ENCODE measurements at places on chromosomes 5 and 9.

- no peak for DNase-seq
These were observed 368.6 kb upstream of the IRX2 start for GRCh38 chr5:3120028-3120427.

DNA sequence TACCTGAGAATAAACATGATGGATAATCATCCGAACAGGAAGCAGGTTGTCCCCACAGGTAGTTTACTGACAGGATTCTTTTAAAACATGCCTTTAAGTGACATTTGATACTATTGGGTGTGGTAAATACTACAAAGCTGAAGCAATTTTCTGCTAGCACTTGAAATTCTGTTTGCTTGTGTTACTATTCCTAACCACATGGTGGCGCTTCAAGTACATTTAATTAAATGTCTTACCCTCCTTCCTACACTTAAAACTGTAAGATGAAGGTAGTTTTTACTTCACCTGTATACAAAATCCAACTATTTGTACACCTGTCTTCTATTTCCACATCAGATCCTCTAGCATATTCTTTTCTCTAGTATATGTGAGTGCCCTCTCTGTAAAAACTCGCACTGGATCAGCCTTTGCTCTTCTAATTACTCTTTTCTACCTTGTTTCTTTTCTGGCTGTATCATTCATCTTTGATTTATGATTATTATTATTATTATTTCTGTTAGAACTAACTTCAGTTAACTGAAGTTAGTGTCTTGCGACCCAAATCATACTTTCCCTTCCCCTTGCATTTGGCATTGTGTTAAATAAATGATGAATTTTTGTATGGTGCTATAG is 18.4 kb downstream of the SLC25A46 start:
- DNase-seq = peak; percentile 63

- DNase-seq = no peak
These were observed 101.3 kb downstream of the C9orf152 start for GRCh38 chr9:110106661-110107060.

DNA sequence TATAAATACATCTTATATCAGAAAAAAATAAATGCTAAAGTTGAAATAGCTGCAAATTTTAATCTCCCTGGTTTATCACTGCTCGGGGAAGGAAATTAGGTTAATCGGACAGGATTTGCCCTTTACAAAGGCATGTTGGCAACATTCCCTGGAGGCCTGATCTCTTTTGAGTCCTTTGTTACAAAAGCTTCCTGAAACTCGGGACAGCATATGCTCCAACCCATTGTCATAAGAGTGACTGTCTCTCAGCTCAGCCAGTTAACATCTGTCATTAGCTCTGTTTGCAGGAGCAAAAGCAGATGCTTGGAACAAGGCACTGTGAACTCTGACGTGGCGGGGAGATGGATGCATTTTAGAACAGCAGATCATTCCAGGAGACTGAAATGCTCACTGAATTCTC is 80.6 kb downstream of the MYO10 start:
- DNase-seq = no peak

DNA sequence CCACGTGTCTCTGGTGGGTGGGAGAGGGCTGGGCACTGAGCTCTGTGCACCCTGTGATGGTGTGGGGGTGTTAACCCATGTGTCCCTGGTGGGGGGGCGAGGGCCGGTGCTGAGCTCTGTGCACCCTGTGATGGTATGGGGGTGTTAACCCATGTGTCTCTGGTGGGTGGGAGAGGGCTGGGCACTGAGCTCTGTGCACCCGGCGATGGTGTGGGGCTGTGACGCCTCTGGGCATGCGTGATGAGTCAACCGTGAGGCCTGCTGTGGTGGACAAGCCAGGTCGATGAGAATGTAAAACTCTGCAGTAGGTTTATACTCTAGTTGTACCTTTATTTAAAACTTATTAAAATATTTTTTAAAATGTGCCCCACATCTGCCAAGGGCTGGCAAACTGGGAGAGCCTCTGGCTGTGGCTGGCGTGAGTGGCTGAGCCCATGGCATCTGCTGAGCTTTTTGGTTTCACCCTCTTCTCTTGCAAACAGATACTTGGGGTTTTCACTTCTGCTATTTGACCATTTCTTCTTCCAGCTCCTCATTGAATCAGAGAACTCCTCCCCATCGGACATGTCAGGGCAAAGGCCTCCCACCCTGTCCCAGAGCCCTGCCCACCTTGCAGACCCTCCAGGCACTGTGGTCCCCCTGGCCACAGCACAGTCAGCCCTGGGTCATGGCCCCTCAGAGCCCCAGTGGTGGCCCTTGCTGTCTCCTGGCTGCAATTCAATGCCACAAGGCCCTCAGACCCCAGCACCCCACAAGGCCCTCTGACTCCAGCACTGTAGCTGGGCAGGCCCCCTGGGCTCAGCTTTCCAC is 18.5 kb upstream of the EXOC3 start:
- DNase-seq = no peak

DNA sequence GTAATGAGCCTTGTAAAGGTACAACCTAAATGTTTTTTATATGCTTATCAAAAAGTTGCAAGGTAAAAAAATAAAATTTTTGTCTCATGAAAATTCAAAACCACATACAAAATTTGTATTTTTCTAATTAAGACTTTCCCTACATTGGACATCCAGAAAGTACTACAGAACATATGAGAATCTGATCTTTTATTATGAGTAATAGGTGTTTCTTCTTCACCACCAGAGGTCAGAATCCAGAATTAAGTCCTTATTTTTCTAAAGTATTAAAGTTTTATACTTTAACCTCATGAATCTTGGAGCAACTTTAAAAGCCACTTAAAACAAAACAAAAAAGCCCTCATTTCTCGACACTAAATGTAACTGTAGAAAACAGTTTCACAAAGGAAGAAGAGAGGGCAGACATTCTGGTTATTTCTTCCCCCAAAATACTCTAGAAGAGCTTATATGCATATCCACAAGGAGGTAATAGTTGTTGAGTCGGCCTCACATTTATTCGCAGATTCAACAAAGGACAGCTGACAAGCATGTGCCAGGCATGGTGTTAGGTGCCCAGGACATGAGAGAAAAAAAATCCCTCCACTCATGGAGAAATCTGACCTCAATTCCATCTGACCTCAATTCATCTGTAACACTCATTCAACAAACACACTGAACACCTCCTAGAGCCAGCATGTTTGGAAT is 69.3 kb downstream of the MLLT3 start:
- DNase-seq = no peak

DNA sequence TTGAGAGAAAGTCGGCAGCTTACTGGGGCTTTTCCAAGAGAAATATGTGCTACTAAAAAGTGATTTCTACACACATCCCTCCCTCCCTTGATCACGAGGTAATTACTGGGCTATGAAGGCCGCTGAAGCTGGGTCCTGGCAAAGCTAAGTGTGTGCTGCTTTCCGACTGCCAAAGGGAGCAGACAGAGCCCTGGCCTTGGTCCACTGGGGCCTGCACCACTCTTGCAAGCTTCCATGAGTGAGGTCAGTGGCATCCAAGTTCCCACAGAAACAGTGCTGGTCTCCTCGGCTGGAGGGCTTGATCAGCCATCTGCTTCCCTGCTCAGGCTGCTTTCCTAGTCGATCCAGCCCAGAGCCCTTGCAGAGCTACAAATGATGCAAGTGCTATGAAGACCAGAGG is 154.8 kb upstream of the LHFPL2 start:
- DNase-seq = no peak

GRCh38 chr5:11384441-11385250 is 519.6 kb downstream of the CTNND2 start:
- no peak for DNase-seq

DNA sequence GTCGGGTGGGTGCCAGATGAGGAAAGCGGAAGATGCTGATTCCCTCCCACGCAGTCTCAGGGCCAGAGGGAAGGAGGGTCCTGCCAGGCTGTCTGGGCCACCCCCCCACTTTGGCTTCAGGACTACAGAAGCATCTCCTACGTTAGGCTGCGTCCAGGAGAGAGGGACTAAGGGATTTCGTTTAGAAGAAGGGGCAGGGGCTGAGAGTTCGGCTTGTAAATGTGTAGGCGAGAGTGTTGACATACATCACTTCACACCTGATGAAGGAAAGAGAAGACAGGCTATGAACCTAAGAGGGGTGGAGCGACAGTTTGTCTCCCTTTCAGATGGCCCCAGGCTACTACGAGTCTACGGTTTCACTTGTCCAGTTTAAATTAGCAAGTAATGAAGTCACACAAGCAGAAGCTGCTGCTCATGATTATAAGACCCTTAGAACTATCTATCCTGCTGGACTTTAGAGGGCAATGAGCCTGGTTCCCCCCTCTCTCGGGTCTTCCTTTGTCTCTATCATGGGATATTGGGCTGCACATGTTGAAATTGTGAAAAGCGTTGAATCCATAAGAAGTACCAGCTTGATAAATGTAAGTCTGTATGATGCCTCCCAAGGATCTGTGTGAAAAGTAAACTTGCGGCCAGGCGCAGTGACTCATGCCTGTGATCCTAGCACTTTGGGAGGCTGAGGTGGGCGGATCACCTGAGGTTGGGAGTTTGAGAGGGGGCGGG is 193.0 kb downstream of the AOPEP start:
- no peak for DNase-seq

DNA sequence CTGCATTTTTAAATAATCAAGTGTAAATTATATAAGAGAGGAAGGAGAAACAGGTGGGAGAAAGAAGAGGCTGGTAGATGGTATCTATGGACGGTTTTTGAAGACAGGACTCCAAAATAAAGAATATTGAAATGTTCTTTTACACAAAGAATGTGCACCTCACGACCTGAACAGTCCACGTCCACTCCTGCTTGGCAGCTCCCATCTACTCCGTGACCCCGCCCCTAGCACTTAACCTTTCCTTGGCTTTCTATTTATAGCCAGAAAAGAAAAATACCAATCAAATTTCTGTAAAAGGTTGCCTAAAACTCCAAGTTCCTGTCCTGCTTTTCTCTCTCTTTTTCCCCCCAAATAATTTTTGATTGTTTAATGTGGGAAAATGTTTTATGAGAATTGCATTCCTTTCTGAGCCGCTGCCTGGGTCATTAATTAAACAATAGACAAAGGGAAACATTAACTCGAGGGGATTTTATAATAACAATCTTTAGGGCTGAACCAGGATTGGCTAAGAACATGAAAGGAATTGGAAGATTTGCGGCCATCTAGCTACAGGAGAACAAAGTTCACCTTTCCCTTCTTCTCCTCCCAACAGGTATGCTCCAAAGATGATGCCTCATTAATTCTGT is 173.6 kb upstream of the MAP3K1 start:
- DNase-seq = no peak

- DNase-seq = no peak
These were observed 131.3 kb downstream of the MVB12B start for GRCh38 chr9:126457890-126458289.

DNA sequence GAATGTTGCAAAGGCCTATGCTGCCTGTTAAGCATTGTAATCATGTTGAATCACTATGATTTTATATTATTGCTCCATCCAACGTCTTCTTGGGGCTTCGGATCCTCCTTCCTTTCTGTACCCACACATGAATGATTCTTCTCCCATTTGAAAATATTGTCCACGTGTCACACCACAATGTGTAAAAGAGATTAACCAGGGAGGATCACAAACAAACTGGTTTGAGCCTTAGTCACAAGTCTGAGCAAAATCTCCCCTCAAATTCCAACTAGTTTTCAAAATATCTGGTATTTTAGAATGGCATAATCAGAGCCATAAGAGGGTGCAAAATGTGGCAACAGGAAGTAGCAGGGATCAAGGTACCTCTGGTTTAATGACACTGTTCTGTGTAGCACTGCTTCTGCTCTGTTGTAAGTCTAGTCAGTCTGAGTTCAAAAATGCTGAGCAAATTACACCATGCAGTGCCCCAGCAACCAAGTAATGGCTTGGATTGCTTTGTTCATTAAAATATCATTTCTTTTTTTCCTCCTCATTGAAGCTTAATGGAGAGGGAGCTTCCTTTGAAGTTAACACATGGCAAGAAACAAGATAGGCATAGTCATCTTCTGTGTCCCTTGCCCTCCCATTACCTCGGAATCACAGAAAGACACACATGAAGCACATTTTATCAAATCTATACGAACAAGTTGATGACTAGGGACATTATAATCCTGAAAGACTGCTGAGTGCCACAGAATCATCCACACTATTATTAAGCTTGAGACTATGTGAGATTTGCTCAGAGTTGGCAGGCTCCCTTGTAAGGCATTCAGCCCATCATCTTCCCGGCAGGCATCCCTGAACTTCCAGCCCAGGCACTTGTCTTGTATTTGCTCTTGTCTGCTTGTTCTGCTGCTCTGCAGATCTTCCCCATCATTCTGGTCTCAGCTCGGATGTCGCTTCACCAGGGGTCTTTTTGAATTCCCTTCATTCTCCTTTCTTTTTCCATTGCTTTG is 102.0 kb upstream of the PRLR start:
- DNase-seq = no peak

DNA sequence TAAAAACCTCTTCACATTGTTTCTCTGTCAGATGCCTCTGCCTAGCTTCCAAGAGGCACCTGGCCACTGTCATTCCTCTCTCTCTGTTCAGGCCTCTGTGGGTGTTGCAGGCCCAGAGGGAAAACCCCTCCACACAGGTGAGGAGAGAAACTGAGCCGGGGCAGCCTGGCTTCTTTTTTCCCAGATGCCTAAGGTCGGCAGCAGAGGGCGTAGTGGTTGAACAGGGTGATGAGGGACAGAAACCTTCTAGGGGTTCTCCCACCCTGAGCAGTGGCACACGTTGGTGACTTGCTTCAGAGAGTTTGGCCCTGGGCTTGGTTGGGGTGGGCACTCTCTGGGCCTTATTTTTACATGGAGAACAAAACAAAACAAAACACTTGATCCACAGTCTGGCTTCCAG is 12.2 kb downstream of the IL9 start:
- no peak for DNase-seq

- no peak for DNase-seq
These were observed 8.7 kb downstream of the PPP6C start for GRCh38 chr9:125180876-125181275.

DNA sequence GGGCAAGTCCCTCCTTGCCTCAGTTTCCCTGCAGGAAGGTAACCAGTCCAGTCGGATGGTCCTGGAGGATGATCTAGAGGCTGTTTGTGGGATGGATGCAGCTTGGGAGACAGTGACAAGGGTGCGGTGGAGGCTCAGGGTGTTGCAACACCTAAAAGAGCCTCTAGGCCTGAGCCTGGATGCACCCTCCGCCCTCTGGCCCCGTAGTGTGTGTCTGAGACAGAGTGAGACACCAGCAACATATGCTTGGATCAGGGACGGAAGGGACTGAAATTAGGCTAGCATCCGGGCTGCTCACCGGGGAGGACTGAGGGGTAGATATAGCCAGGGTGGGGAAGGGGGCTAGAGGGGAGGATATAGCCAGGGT is 1.1 kb downstream of the CRAT start:
- DNase-seq = peak; percentile 44

GRCh38 chr5:148542812-148543211 is 111.5 kb downstream of the HTR4 start:
- no peak for DNase-seq

GRCh38 chr5:135735831-135736230 is 98.6 kb upstream of the SLC25A48 start:
- no peak for DNase-seq

DNA sequence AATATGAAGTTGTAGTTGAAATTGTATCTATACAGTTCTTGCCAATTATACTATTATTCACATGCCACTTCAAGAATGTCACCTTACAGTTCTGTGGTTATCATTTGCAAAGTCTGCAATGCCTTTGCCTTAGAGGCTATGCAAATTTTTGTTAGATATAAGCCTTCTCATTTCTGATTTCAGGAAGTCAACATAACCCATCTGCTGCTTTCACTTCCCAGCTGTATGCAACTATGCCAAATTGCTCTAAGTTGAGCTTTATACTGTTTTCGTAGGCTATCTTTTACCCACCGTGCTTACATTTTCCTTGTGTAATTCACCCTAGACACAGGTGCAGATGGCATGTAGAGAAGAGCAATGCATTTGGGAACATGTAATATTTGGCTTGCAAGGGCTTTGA is 1083.0 kb downstream of the CDH9 start:
- DNase-seq = no peak

- no peak for DNase-seq
These were observed 92.2 kb upstream of the TRPC7 start for GRCh38 chr5:136457390-136458013.
